ENCODE measurements at places on chromosomes 2 and 18.

DNA sequence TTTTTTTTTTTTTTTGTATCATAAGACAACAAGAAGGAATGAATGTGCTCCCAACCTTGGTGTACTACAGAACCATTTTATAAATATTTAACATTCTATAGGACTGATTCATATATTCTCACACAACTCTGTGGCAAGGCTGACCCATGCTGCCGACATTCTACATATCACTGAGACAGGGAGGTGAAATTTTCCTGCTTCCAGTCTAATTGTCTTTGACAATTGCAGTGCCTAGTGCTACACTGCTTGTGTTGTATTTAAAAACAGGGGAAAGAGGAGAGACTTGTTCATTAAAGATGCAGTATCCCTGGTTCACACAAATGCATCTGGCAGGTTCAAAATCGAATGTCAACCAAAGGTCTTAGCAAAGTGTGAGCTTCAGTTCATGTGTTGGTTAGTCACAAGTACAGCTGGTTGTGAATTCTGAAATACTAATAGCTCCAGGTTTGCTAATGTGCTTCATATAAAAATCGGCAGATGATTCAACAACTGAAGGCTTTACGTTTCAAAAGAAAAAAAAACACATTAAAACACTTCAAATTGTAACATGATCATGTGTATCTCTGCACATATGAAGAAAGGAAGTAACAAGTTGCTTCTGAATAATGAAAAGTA, 130.8 kb downstream of the FIGN start:
- DNase-seq = no peak

DNA sequence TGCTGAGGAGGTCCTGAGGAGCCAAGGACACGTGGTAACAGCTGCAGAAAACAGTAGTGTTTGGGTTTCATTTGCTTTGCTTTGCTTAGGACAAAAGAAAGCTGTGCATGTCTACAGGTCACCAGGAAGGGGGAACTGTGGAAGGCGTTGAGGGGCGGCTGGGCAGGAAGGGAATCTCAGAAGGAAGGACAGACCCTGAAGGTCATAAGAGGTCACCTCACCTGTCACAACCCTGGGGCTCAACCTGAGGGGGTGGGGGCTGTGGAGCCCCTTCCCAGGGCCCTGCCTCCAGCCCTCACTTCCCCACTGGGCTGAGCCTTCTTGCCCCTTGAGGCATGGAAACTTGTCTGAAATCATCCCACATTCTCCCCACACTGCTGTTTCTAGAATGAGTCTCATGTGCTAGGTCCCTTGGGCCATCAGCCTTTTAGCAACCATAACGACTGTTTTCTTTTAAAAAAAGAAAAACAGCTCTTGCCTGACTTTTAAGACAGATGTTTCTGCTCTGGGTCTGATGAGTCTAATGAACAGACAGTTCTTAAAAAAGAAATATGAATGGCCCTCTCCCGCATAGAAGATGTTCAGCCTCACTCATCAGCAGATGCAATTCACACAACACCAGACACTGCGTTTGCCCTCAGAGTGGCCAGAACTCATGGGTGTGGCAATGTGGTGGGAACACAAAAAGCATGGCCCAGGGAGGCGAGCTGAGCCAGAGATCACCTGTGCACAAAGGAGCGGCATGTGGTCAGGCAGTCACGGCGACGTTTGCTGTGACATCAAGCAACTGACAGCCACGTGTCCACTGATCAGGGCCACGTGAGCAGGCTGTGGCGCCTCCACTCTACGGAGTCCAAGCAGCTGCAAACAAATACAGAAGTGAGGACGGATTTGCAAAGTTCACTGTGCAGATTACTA, 84.0 kb downstream of the SEPTIN10 start:
- DNase-seq = no peak

GRCh38 chr2:196376984-196377877, 205.9 kb upstream of the STK17B start:
- no peak for DNase-seq

GRCh38 chr2:10170256-10170655, 47.7 kb downstream of the RRM2 start:
- DNase-seq = no peak

- DNase-seq = no peak
These were observed 89.0 kb downstream of the ZNF532 start for GRCh38 chr18:58953627-58954026.

- DNase-seq = no peak
These were observed 52.7 kb downstream of the PTGR3 start for GRCh38 chr18:75156139-75156750.

GRCh38 chr2:53490659-53491058, 276.9 kb upstream of the CHAC2 start:
- no peak for DNase-seq

- DNase-seq = no peak
These were observed 89.0 kb downstream of the MARCHF4 start for GRCh38 chr2:216283038-216283900.
